Stimulated activated CD8-positive, alpha-beta memory T cell treated with anti-CD3 and anti-CD28 coated beads, Interleukin-7, amount 100 ng/mL, for 24 hours (primary cell): ENCODE measurements at places on chromosomes 3 and 15.

DNA sequence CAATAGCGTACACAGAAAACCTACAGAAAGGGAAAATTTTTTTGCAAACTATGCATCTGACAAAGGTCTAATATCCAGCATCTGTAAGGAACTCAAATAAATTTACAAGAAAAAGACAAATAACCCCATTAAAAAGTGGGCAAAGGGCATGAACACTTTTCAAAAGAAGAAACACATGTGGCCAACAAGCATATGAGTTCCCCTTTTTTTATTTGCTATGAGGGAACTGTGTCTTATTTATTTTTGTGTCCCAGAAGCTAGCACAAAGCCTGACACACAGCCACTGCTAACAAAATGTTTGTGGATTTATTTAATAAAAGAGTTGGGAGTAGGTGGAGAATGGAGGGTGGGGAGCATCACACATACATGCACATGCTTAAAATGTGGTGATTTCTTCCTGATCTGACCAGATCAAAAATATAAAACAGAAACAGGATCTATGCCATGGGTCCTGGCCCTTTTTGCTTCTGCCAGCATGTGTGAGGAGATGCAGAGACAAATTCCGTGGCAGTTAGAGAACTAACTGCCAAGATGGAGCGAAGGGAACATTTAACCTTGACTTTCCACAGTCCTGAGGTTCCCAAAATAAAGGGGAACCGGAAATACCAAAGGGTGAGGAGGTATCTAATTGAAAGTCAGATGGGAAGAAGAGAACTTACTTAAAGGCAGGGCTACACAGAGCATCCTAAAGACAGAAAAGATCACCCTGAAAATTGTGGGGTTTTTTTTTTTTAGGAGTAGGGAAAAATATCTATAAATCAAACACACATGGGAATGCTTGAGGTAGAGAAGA lies at the start of gene TMEM202:
Gene TMEM202, plus strand, starts transcription at position 510 of the 793 bp plus-strand sequence. Its CDS starts 22 bp downstream, at position 532.
- DNase-seq = no peak

DNA sequence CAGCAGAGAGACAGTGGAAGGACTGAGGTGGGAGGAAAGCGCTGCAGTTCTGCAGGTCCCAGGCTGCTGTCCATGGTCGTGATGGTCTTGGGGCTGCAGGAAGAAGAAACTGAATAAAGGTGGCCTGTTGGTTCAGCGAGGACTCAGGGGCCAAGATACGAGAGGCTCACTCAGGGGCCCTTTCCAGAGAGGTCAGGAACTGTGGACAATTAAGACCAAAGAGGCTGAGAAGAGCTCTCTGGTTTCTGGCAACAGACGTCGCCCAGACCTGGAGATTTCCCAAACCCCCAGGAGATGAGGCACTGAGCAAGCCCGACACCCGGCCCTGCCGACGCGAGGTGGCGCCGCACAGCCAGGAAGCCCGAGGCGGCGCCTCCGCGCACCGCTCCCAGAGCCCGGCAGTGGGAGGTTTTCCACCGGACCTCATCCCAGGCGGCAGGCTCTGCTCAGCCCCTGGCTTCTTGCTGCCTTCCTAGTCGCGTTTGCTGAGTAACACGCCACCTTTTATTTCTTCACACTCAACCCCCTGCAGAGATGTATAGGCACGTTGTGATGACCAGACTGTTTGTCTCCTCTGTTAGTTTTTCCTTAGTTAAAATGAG lies 56.4 kb upstream of the ARRDC4 start:
- no peak for DNase-seq

GRCh38 chr3:180275176-180275575 lies 238.4 kb upstream of the PEX5L start:
- no peak for DNase-seq

GRCh38 chr3:27467545-27467944 lies 16.6 kb downstream of the SLC4A7 start:
- no peak for DNase-seq

- no peak for DNase-seq
These were observed 39.5 kb downstream of the OXSR1 start for GRCh38 chr3:38204599-38205471.

DNA sequence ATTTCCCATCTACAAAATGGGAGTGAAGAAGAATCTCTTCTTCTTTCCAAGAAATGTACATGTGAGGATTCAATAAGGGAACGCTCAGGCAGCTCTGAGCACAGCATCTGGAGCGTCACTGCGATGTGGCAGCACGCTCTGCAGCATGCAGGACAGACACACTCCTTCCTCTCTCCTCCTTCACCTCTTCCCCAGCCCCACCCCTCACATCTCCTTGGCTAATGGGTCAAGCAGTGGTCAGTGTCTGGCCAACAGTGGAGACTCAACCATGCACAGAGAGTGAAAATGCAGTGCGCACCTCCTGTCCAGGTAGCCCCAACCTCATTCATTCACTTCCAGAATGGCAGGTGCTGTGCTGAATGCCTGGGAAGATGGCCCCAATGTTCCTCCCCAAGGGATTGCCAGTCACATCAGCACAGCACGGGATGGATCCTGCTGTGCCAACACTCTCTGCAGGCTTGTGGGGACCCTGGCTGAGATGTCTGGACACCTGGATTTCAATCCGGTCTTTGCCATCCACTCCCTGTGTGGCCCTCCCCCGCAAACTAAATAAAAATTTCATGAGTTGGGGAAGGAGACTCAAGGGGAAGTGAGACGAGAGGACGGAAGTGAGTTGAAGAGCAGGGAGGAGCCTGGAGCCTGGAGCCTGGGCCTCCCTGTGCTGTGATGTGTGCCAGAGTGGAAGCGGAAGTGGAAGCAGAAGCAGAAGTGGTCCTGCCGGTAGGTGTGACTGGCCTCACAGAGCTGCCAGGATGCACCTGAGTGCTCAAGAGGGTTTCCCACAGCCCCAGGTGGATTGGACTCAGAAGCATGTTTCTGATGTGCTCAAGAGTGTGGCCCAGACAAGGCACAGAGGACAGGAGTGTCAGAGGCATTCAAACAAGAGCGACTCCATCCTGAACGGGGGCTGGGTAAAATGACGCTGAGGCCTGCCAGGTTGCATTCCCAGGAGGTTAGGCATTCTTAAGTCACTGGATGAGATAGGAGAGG lies 163.9 kb downstream of the SMAD6 start:
- no peak for DNase-seq

- DNase-seq = no peak
These were observed 275.6 kb downstream of the ZNF621 start for GRCh38 chr3:40800343-40800742.

DNA sequence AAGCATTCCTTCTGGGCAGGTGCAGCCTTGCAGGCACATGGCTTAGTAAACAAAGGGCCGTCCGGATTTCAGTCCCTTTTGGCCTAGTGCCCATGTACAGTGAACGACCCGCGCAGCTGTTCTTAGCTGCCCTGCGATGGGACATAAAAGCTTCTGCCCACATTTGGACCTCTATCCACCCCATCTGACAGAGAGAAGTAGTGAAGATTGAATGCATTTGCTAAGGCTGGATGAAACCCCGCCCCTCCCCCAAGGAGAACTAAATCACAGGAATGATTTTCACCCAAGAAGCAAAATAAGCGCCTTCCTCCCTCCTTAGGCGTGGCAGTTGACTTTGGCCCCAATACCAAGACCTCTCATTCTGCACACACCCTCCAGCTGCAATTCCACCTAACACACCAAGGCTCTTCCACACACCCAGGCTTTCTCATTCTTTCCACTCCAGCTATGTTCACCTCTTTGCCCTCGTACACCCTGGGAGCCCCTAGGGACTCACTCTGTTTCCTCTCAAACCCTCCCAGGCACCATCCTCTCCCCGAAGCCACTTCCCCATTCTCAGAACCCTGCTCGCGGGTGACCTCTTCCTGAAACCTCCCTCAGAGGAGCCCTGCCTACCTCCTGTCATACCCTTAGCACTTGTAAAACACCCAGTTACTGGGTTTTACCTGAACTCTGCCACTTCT lies 14.1 kb upstream of the HRH1 start:
- no peak for DNase-seq

GRCh38 chr15:25175033-25175788 lies 220.4 kb downstream of the SNRPN start:
- DNase-seq = no peak

- no peak for DNase-seq
These were observed 66.8 kb downstream of the FLNB start for GRCh38 chr3:58074997-58075396.

DNA sequence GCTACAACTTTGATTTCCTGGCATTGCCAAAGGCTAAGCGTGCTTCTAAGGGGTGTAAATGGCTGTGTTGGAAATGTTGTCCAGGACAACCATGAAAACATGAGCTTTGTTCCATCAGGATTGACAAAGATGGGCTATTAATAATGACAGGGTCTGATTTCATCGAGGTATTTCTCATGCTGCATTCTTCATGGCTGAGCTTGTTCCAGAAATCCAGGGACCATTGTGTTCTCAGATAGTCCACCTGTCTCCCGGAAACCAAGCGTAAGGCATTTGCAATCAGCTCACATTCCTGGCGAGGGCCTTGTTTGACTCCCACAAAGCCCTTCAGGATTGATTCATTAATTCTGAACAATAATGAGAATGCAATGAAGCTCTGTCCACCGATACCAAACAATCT lies 111.3 kb downstream of the CD47 start:
- DNase-seq = no peak

- no peak for DNase-seq
These were observed 27.3 kb downstream of the ARL8B start for GRCh38 chr3:5149306-5149880.

GRCh38 chr3:190092250-190092649 lies 28.4 kb downstream of the P3H2 start:
- no peak for DNase-seq

- no peak for DNase-seq
These were observed 169.9 kb downstream of the WDR72 start for GRCh38 chr15:53589520-53590057.

DNA sequence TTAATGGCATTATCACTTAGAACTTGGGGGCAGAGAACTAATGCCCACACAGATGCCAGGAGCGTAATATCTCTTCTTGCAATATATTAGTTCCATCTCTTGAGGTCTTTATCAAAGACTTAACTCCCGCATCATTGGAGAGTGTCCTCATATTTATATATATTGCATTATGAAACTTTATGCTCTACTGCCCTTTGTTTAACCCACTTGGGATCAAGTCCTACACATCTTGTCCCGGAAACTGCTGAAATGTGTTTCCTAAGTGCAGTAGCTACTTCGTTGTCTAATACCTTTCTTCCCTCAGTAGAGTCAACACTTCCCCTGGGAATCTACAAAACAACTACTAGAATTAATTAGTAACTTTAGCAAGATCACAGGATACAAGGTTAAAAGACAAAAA lies 1029.2 kb downstream of the OTOL1 start:
- no peak for DNase-seq

DNA sequence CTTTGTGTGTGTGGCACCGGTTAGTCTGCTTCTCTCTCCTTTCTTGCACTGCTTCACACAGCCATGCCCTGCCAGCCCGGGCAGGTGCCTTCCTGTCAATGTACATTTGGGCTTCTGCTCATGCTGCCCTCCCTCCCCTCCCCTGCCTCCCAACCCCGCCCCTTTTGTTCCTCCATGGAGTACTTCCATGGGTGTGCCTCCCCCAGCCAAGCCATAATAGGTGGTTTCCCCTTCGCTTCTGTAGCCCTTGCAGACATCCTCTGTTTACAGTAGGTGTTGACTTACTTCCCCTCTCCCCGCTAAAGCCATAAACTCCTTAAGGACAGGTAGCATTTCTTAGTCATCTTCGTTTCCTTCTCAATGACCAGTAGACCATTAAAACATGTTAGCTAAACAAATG lies 31.8 kb upstream of the CRTC3 start:
- no peak for DNase-seq

DNA sequence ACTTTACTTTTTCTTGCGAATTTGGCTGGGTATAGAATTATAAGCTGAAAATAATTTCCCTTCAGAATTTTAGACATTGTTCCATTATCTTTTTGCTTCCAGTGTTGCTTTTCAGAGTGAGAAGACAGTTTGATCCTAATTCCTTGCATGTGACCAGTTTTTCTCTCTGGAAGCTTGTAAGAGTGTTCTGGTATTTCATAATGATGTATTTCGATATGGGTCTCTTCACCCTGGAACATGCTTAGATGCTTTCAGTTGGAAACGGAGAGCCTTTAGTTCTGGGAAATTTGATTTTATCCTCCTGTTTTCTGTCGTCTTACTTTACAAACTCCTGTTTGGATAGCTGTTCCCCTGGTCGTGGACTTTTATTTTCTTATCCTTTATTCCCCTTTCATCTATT lies 13.9 kb downstream of the ALPK3 start:
- DNase-seq = no peak

- DNase-seq = no peak
These were observed at the start of gene IDH2 for GRCh38 chr15:90101969-90102890. Gene IDH2 (minus strand): TSS chr15:90102468. CDS start chr15:90102390, 78 bp downstream.

- DNase-seq = no peak
These were observed 40.3 kb downstream of the UMPS start for GRCh38 chr3:124770336-124771082.

GRCh38 chr3:186589856-186590579 lies 19.5 kb downstream of the DNAJB11 start:
- no peak for DNase-seq

- no peak for DNase-seq
These were observed 36.8 kb downstream of the BDH1 start for GRCh38 chr3:197518881-197519421.

- no peak for DNase-seq
These were observed 6.9 kb upstream of the TBC1D2B start for GRCh38 chr15:78084449-78084750.

DNA sequence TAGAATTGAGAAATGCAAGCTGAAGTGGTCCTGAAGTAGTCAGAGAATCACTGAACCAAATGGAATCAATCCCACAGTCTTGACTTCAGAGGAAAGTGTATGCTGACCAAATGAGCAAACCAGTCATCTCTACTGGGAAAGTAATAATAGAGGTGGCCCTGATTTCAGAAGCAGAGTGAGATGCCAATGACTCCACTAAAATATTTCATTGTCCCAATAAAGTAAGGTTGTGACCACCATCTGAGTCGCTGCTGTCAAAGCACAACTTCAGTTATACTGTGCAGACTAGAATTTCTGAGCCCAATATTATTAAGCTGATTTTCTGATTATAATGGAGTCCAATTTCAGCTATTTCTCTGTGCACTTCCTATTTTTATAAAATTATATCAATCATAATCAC lies 334.4 kb upstream of the THBS1 start:
- DNase-seq = no peak

DNA sequence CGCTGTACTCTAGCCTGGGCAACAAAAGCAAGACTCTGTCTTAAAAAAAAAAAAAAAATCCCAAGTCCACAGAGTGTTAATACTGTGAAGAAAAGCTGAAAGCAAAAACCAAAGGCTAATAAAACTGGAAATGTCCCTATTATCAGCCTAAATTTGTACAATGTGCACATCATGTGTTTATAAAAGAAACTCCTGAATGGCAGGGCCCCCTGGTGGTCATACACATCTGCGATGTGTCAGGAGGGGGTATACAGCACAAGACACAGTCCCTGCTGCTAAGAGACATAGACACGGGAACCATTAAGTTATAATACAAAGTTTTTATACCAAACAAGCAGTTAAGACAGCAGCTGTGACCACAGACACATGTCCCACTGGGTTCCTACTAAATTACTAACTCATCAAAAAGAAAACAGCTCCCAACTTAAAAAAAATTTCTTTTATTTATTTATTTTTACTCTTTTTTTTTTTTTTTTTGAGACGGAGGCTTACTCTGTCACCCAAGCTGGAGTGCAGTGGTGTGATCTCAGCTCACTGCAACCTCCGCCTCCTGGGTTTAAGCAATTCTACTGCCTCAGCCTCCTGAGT lies 31.0 kb downstream of the IDH2 start:
- peak; percentile 52 for DNase-seq

GRCh38 chr15:23503576-23503975 lies 56.5 kb upstream of the GOLGA6L2 start:
- no peak for DNase-seq
